ENCODE measurements at places on chromosomes 3 and 15.

- DNase-seq = no peak
These were observed 7.6 kb downstream of the MAN2C1 start for GRCh38 chr15:75360856-75361255.

GRCh38 chr15:101252836-101253235 is 988 bp upstream of the CHSY1 start:
- no peak for DNase-seq

DNA sequence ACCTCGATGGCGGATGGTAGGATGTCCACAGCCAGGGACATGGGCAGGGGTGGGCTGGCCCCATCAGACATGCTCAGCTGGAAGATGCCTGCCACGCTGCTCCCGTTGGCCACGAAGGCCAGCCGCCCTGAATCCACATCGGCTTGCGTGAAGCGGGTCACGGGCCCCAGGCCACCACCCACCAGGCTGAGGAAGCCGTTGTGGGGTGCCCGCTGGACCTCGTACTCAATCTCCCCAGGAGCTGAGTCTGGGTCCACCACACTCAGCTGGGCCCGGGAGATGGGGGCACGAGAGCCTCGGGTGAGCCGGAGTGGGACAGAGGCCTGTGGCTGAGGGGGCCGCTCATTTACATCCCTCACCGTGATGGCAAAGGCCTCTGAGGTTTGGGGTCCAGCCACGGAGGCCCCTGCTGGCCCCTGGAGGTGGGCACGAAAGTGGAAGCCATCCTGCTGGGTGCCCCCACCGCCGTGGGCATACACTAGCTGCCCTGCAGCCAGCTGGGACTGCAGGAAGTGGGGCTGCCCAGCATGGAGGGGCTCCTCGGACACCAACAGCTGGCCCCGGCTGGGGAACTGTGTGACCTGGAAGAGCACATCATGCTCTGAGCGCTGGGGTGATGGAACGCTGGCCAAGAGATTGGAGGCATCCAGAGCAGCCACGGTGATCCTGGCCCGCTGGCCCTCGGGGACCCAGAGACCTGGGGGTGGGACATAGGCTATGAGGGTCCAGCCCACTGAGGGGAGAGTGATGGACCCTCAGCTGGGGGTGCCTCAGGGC is 29.2 kb downstream of the SNX33 start:
- no peak for DNase-seq

DNA sequence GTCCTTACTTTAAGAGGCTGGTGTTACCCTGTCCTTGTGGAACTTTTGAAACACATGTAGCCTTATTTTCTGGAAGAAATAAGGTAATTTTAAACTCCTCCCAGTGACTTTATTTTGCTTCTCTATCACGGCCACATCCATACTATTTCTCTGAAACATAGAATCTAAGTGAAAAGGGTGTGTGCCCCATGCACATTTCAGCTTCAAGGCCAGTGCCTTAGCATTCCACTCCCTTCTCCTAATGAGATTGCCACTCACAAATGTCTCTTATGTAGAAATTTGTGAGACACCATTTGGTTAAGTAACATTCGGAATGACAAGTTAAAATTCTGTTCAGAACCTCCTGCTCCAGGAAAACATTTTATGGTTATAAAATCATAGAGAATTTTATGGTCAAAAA is 562.7 kb downstream of the TUSC7 start:
- DNase-seq = no peak

GRCh38 chr3:45455040-45455439 is 66.7 kb downstream of the LARS2 start:
- no peak for DNase-seq

DNA sequence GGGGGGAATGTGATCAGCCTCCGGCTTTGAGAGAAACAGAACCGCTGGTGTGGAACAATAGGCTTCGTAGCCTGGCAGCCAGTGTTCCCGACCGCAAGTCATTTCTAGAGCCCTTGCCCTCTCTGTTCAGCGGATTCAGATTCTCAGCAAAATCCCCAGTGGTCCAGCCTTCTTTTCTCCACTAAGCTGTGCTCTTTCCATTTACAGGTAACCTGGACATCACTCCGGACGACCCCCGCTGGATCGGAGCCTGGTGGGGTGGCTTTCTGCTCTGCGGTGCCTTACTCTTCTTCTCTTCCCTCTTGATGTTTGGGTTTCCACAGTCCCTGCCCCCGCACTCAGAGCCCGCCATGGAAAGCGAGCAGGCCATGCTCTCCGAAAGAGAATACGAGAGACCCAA is 250.6 kb downstream of the SLCO3A1 start:
- no peak for DNase-seq

- DNase-seq = peak; percentile 63
These were observed 49.8 kb upstream of the SYN2 start for GRCh38 chr3:11954312-11954934.

GRCh38 chr15:45417303-45417950 is 39.1 kb upstream of the GATM start:
- no peak for DNase-seq

- no peak for DNase-seq
These were observed 124.6 kb downstream of the IGF1R start for GRCh38 chr15:98772895-98773294.

DNA sequence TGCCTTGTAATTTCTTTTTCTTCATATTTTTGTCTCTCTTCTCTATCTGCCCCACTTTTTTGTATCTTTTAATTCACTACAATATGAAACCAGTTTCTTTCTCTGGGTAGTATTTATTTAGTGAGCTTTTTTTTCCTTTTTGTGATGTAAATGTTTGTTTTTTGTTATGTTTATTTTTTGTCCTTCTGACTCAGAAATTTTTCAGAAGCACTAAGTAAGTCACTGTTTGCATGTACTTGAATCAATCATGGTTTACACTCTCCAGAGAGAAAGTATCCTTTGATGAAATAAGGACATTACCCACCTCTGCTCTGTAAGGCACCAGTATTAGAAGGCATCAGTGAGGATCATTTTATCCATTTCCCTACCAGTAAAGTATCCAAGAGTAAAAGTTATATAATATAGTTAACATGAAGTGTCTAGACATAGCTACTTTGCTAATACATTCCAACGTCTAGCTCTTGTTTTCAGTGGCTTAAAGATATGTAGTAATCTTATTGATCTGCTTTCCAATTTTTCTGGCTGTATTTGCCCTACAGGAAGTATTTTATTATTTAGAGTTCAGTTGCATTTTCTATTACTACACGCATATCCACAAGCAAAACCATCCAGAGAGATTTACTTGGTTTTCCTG is 25.4 kb downstream of the FILIP1L start:
- no peak for DNase-seq

GRCh38 chr15:22232675-22233074 is 152.3 kb downstream of the OR4M2 start:
- DNase-seq = no peak

- DNase-seq = no peak
These were observed 223.3 kb downstream of the UACA start for GRCh38 chr15:70539912-70540530.

GRCh38 chr3:42273361-42273760 is 7.4 kb upstream of the CCK start:
- no peak for DNase-seq

DNA sequence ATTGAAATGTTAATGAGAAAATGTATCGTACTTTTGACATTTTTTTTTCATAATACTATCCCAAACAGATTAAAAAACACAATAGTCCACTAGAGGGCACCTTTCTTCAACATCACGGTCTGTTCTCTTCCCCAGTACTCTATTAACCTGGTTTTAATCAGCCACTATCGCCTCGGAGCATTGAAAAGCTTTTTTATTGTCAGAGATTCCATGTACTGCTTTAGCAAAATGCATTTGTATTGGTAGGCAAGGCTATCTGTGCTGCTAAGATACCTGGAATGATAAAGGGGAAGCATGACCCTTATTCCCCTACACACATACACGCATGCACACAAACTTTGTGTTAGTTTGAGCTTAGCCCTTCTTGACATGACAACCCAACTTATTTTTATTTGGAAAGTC is 160.1 kb upstream of the IL12A start:
- DNase-seq = no peak

GRCh38 chr15:45780352-45780751 is 145.5 kb downstream of the SQOR start:
- DNase-seq = no peak

- no peak for DNase-seq
These were observed 263.7 kb upstream of the THBS1 start for GRCh38 chr15:39317225-39317624.

GRCh38 chr3:134362221-134362620 is 12.0 kb downstream of the AMOTL2 start:
- no peak for DNase-seq

DNA sequence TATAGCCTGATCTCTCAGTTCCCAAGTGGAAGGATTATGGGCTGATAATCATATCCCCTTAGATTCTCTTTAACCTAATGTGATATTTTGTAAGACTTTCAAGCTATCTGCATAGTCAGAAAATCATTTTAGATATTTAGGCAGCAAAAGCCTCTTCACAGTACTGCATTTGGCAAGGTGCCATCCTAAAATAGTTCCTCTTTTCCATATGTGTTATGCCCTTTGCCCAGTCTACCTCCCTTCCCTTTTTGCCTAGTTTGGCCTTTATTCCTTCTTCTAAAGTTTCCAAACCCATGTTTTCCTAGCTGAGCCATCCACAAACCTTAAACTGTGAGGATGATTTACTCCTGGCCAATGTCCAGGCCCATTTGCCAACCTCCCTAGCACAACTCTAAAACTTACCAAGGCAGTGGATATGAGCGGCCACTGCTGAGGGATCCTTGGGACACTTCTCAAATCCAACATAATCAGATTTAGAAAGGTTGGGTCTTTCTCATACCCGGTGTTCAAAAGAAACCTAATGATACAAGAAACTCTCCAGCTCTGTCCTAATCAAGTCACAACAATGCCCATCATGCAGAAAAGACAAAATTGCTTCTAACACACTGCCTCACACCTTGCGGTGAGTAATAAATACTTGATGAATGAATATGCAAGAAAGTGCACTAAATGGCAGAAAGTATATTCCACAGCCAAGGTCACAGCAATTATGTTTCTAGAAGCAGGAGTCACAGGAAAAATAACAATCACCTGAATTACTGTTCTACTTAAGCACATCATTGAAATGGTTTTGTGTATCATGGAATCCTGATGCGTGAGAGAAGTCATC is 493.9 kb downstream of the NLGN1 start:
- no peak for DNase-seq

DNA sequence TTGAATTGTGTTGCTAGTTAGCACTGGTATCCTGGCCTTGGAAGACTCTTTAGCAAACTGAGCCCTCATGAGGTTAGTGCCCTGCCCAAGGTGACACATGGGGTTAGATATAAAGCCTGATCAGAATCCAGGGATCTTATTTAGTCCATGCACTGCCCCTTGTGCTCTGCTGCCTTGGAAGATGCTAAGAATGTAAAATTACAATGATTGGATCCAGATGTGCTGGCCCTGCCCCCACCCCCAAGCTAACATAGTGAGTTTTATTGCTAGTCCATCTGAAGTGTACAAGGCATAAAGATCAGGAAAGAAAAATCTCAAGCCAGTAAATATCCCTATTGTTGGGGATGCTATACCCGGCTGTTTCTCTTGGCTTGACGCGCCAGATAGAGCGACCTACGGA is 248.1 kb upstream of the C2CD4B start:
- DNase-seq = no peak

DNA sequence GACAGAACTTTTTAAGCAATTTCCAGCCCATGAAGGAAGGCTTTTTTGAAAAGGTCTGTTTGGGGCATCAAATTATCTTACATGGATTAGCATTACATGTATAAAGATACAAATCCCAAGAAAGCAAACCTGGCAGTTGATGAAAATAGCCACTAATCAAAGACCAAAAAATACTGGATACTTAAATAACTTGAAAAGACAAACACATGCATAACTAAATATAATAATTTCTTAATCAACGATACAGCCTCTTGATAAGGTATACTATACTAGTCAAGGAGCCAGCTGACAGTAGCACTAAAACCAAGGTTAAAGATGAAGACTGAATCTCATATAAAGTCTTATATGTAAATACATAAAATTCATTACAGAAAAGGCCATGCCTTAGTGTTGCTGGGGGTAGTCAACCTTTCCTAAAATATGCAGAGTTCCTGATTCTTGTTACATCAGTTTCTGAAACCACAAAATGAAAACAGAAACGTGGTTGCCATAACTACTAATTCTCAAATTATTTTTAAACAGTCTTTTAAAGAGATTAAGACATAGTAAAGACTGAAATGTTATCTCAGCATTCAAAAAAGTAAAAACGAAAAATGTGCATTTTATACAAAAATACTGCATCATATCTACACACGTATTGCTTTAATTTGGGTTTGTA is 2.0 kb downstream of the ANKRD28 start:
- DNase-seq = no peak

GRCh38 chr3:187207624-187208023 is 10.3 kb downstream of the RTP1 start:
- no peak for DNase-seq

- DNase-seq = no peak
These were observed 85.2 kb upstream of the OXTR start for GRCh38 chr3:8854656-8855055.

GRCh38 chr3:119494597-119494996 is 3.8 kb upstream of the TIMMDC1 start:
- no peak for DNase-seq

DNA sequence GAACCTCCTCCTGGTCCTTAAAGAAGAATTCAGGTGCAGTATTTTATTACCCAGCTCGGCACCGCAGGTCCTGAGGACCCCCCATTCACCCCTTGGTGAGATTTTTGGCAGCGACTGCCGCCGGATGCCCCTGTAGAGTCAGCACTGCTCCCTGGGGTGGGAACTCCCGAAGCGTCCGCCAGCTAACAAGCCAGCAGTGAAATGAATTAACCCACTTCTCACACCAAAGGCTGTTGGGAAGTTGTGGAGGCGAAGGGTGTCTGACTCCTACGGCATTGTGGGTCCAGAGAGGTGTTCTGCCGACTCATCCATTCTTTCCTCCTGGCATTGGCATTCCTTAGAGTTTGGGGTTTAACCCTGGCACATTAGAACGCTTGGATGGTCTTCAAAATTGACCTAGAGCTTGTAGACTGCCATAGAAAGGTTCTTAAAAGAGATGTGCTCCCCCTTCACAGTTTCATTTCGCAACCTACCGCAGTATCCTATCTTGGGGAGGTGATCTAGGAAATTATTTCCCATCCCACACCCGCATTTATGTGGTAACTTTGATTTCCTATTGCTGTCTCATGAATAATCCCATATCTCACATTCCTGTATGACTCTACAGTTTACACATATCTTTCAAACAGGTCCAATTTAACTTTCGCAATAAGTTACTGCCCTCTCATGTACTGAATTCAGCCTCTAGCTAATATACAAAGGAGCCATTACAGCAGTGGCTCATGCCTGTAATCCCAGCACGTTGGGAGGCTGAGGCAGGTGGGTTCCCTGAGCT is 879 bp upstream of the EIF5A2 start:
- no peak for DNase-seq

DNA sequence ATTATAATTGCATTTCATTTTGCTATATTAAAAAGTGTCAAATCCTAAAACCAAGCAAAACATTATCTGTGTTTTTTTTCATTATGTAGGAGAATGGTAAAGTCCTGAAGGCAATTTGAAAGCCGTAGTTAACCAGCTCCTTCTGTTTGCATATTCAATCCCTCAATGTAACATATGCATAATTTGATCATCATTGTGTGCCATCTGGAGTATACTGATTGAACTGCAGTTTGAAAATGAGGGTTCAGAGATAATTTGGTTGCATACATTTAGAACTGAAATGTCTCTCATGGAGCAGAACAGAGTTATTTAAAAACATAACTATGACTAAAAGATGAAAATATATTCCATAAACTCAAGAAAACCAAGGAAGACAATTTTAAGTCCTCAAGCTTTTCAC is 518.6 kb downstream of the GBE1 start:
- DNase-seq = no peak

Data from head of caudate nucleus (tissue), 42 donors.